ENCODE measurements at places on chromosomes 3 and 15.

GRCh38 chr3:145739926-145740325 lies 421.1 kb downstream of the PLOD2 start:
- DNase-seq: no peak

DNA sequence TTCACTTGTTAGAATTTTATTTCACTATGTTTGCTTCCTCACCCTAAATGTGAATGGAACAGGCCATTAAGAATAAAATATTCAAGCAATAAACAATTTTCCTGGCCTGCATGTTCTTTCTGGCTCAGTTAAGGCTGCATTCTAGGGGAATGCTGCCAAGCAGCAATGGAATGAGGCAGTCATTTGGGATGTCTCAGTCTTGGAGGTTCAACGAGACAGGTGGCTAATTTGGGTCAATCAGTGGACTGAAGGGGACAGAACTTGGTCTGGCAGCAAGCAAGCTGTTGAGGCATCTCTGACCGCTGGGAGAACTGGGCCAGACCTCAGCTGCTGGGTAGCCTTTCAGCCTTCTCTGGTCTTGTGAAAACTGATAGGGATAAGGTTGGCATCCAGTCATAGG lies 241.6 kb downstream of the NLGN1 start:
- DNase-seq: no peak

DNA sequence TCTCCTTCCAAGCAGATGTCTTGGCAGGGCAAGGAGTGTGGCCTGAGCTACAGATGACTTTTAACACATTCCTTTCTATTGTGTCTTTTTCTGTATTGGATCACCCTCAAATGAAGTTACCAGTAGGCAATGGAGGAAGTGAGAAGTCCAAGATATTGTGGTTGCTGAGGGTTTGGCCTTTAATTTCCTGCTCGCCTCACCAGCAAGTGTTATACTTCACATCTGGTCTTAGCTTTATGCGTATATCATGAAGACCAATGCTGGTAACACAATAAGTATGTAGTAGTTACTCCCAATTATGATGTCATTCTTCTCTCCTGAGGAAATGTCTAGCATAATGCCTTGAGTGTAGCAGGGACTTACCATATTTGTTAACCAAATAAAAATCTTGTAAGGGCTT lies 179.9 kb downstream of the ZIC1 start:
- DNase-seq: no peak

DNA sequence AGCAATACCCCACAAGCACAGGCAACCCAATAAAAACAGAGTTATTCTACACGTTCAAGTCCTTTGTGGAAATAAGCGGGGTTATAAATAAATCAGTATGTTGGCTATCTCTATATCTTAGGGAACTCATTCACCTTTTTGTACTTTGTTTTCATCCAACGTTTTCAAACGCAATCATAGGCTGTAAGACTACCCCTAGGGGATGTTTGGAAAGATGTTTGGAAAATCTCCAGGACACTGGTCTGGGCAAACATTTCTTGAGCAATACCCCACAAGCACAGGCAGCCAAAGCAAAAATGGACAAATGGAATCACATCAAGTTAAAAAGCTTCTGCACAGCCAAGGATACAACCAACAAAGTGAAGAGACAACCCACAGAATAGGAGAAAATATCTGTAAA lies 70.1 kb downstream of the CLDN11 start:
- peak; percentile 91 for DNase-seq

DNA sequence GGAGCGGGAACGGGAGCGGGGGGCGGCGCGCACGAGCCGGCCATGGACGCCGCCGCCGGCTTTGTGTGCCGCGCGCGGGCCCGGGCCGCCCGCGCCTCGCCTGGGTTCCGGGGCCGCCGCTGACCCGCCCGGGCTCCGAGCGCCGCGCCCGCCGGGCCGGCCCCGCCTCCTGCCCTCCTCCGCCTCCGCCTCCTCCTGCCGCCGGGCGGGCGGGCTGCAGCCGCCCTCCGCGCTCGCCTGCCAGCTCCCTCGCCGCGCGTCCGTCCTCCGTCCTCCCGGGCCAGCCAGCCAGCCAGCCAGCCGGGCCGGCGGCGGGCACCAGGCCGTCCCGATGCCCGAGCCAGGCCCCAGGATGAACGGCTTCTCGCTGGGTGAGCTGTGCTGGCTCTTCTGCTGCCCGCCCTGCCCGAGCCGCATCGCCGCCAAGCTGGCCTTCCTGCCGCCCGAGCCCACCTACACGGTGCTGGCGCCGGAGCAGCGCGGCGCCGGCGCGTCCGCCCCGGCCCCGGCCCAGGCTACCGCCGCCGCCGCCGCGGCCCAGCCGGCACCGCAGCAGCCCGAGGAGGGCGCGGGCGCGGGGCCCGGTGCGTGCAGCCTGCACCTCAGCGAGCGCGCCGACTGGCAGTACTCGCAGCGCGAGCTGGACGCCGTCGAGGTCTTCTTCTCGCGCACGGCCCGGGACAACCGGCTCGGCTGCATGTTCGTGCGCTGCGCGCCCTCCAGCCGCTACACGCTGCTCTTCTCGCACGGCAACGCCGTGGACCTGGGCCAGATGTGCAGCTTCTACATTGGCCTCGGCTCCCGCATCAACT lies at the start of gene ABHD17C:
Gene ABHD17C, plus strand, starts transcription at position 212 of the 812 bp plus-strand sequence. Its CDS starts 120 bp downstream, at position 332.
- DNase-seq: peak; percentile 56

GRCh38 chr3:157493627-157494550 lies 9.3 kb downstream of the VEPH1 start:
- DNase-seq: peak; percentile 84

DNA sequence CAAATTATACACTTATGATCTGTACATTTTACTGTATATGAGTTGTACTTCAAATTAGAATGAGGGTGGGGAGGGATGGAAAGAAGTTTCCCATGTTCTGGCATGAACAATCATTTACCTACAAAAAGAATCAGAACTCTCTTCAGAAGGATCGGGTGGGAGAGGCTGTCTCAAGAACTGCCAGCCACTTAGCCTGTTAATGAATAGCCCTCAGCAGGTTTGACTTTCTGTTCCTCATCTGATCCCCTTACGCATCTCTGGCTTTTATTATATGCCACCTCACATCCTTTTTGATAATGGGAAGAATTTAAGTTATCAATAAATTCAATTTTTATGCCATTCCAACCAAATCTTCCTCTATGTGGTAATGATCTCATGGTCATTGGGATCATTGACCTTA lies 168.3 kb upstream of the TGFBR2 start:
- DNase-seq: no peak

GRCh38 chr15:74592222-74592621 lies 23.4 kb upstream of the CLK3 start:
- DNase-seq: no peak

- DNase-seq: no peak
Observed at GRCh38 chr3:130414457-130414856, 69.0 kb downstream of the COL6A5 start.

GRCh38 chr15:22861161-22861560 lies 22.7 kb downstream of the NIPA2 start:
- DNase-seq: no peak

DNA sequence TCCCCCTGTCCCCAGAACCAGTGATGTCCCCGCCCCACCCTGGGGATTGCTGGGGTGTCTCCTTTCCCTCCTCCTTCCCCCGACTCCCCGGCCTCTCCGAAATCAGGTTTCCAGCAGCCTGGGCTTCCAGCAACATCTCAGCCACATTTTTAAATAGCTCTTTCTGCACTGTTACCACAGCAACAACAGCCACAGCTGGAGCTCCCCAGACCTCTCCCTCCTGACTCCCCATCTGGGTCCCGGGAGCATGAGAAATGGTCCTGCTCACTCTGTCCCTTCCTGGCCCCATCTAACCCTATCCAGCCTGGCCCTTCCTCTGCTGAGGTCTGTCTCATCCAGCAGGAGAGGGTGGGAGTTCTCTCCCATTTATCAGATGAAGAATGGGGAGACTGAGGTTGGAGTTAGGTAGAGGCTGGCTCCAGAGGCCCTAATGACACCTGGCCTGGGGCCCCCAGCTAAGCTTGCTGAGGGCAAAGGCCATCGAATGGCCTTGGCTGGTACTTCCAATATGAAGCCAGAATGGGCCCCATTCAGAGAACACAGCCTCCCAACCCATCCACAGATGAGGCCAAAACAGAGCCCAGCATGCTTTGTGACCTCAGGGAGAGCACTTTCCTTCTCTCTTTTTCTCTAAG lies 1.5 kb downstream of the CAMK1 start:
- DNase-seq: no peak

DNA sequence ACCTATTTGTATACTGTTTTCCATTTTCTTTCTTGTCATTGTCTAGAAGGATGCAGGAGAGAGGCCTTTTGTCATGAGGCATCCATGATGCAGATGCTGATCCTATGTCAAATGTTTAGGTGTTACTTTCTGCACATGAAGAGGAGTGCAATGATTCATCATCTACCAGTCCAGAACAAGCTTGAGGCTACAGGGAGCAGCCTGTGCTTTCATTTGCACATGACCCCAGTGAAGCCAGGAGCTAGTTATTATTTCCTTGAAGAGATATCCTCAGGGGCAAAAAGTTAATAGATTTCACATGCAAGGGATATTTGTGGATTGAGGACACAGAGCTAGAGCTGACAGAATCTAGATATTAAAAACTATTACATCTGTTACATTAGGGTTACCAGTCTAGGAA lies 204.4 kb upstream of the TGFBR2 start:
- DNase-seq: peak; percentile 2

DNA sequence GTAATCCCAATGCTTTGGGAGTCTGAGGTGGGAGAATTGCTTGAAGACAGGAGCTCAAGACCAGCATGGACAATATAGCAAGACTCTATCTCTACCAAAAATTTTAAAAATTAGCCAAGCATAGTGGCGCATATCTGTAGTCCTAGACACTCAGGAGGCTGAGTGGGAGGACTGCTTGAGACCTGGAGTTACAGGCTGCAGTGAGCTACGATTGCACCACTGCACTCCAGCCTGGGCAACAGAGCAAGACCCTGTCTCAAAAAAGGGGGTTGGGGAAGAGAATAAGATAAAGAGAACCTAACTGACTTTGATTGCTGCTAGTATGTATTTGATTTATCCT lies 755 bp downstream of the CD200R1 start:
- DNase-seq: no peak

DNA sequence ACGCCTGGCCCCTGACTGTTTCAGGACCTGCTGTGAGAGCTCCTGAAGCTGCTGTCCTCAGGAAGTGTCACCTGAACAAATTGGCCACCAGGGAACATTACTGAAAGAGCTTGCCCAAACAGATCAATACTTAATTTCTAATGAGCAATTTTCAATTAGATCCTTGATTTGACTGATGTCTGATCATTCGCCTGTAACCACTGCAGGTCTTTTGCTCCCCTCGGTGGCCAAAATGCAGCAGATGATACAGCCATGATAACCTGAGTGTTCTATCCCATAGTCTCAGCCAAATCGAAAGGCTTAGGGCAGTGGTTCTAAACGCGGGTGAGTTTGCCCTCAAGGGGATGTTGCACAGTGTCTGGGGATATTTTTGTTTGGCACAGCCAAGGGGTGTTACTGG lies 57.6 kb upstream of the MEX3B start:
- DNase-seq: peak; percentile 13

GRCh38 chr3:79005084-79005483 lies 762.7 kb downstream of the ROBO1 start:
- DNase-seq: peak; percentile 57

Measured in NCI-H69 (cell line).